Muscle of leg (tissue), 16 donors: ENCODE measurements at places on chromosomes 16 and 17. TPM values are rescaled to one million over a fixed set of nuclear protein-coding genes. Genes with fewer than 3 reads are reported as not detected.

SLC4A1 gene
- total RNA-seq = 6.2 TPM

GRCh38 chr16:51034481-51035109 lies 116.5 kb downstream of the SALL1 start:
- peak; percentile 37 for DNase-seq

DNA sequence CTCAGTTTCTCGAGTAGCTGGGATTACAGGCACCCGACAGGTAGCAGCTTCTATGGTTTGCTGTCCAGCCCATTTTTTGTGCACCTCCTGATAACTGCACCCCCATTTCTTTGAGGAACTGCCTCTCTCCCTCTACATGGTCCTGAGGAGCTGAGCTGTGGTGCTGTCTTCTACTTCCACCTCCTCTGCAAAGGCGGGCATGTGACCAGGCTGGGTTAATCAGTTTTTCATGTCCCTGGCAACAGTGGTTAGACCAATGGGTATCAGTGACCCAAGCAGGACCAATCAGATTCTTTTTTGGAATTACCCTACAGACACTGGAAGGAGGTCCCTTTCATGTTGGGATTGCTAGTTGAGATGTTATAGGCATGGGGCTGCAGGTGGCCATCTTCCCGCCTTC lies 41.3 kb downstream of the TBX21 start:
- no peak for DNase-seq

WDR45B gene
- total RNA-seq = 51.9 TPM

- no peak for DNase-seq
Measured at GRCh38 chr17:81332914-81333528, 37.9 kb upstream of the SLC38A10 start.

CCL16 gene
- total RNA-seq = 0.22 TPM

GP1BA gene
- total RNA-seq = 0.04 TPM

- no peak for DNase-seq
Measured at GRCh38 chr17:73313526-73314127, 1.8 kb upstream of the CDC42EP4 start.

GRCh38 chr17:55332296-55333041 lies 67.7 kb downstream of the HLF start:
- DNase-seq = no peak

DNA sequence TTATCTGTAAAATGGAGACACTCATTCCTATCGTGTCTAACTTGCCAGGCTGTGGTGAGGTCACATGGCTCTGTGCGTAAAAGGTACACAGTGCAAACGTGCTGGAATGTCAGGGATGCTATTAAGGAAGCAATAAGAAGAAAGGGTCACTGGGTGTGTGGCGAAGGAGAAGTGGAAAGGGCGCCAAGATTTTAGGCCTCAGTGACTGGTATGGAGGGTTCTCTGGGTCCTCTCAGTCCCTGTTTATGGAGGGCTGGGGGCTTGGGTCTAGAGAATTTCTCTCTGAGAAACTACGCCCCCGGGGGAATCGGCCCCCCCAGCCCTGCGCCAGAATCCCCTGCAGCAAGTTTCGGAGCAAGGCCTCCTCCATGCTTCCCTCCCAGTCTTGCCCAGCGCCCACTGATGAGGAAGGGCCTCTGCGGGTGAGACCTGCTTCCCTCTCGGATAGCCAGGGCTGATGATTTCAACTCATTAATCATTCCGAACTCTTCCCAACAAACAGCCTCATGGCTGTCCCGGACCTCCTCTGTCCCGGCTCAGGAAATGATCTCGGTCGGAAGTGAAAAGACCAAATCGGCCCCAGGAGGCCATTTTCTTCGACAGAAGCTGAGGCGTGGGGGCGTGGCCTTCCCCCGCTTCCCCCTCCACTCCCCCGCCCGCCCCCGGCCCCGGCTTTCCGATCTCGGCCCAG lies 1.2 kb upstream of the HEXIM1 start:
- peak; percentile 97 for DNase-seq

DNA sequence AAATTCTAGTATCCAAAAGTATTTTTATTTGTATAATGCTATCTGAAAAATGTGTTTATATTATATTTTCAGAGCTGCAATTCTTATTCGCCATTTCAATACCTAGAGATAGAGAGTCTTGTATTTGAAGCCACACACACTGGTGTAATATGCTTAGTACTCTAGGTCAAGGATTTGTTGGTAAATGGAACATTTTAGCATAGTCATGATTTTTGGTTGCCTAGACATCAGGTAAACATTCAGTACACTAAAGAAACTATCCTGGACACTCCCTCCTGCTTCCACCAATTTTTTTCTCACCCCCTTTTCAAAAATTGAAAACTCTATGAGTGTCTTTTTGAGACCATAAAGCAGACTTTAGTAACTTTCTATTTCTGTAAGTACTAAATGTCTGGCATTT lies 20.8 kb downstream of the ABHD15 start:
- no peak for DNase-seq

CMIP gene
- 5.5 TPM for total RNA-seq

DNA sequence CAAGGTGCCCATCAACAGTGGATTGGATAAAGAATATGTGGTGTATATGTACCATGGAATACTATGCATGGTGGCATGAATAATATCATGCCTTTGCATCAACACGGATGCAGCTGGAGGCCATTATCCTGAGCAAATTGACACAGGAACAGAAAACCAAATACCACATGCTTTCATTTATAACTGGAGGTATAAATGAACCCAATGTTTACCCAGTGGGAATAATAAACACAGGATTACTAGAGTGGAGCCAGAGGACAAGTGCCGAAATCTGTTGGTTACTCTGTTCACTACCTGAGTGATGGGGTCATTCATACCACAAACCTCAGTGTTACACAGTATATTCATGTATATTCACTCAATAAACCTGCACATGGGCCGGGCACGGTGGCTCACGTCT lies 125.2 kb downstream of the CDH11 start:
- no peak for DNase-seq

DNA sequence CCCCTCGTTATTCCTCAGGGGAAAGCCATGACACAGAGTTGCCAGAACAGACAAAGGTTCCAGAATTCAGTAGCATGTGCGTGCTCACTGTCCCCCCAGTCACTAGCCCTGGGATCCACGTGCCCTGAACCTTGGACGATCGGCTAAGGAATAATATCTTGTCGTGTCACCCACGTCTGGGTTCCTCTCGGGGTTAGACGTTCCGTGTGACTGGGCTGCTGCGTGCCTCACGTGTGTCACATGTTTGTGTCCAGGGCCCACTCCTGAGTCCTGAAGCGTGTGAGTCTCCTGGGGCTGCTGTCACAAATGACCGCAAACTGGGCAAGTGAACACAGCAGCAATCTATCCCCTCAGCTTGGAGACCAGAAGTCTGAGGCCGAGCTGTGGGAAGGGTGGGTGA lies 12.4 kb upstream of the ZNF469 start:
- DNase-seq = no peak

GRCh38 chr17:63378411-63379375 lies 67.4 kb downstream of the CYB561 start:
- DNase-seq = no peak

CFAP97D1 gene
- total RNA-seq = under 0.01 TPM

DNA sequence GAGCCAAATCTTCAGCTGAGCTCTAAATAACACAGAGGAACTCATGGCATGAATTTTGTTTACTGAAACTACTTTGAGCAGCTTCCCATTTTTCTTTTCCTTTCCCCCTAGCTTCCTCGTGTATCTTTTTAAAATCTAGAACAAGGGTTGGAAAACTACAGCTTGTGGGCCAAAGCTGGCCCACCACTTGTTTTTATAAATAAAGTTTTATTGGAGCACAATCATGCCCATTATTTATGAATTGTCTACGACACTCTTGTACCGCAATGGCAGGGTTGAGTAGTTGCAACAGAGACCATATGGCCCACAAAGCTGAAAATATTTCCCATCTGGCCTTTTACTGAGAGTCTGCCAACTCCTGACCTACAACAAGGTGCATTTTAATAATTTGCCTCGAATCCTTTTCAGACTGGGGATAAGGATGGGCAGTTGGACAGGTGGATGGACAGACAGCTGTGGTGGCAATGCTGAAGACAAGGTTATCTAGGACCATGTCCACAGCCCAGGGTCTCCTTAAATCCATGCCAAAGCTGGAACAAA lies 87.7 kb downstream of the RMI2 start:
- no peak for DNase-seq

DNA sequence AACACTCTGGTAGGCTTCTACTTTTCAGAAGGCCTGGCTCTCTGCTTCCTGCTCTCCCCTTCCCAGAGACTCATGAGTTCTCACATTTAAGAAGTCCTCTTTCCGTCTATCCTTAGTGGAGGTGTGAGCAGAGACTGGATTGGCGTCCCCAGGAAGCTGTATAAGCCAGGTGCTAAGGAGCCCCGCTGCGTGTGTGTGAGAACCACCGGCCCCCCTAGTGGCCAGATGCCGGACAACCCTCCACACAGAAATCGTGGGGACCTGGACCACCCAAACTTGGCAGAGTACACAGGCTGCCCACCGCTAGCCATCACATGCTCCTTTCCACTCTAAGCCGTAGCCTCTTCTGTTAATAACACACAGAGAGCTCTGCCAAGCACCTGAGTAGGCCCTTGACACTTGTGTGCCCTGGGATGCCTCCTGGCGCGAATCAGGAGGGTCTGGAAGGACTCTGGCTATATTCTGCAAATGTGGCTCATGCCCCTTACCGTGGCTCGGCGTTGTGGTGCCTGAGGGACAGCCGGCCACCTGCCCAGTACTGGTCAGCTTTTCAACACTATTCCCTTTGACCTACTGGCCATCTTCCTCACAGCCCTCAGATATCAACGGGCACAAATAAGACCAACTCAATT lies 13.9 kb downstream of the CYB5D2 start:
- no peak for DNase-seq

DNA sequence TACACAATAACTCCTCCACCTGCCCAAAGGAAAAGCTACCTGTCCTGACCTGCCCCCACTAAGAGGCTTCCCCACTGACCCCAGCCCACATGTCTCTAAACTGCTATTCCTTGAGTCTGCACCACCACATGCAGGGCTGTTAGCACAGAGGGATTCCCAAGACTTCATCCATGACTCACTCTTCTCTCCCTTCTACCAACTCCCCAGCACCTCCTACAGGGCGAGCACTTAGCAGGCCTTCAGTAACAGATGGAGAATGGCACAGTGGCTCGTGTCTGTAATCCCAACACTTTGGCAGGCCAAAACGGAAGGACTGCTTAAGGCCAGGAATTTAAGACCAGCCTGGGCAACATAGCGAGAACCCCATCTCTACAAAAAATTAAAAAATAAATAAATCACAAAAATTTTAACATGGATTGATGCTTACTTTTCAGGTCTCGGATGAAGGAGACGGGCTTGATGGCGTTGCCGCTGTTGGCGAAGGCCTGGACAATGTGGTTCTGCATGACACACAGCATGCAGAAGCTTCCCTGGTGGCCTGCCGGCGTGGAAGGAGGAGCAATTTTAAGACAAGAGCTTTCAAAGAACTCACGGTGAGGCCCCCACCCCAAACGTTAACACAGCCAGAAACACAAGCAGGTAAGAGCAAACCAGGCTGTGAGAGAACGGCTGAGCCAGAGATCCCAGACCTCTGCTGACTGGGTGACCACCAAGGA lies 12.0 kb downstream of the USP36 start:
- no peak for DNase-seq

SLC5A11 gene
- total RNA-seq = 0.04 TPM

LCAT gene
- total RNA-seq = 12.5 TPM

DNA sequence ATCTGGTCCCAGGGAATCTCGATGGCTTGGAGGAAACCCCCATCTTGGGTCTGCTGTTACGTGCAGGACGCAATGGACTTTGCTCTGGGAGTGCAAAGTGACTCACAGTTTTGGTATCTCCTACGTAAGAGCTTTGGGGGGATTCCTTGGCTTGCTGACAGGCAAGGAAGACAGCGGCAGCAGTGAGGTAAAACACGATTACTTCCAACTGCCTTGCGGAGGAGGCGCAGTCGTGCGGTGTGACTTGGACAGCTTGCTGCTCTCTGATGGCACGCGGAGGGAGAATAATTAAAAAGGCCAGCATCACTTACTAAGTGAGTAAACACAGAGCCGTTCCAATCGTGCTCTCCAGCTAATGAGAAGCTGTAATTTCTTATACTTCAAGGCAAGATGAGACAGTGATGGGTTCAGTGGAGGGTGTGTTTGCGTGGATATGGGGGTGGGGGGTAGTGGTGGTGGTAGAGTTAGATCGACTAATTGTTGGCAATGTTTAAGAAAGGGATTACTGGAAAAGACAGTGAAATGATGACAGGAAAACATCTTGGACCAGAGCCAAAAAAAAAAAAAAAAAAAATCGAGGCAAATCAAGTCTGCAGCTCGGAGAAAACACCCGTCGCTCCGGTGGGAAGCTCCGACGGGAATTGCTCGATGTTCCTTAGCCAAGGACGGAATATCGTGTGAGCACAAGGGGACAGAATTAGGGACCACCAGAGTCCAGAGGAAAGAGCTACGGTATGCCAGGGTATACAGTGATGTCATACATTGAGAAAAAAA lies 184.8 kb upstream of the ZFHX3 start:
- DNase-seq = peak; percentile 90

DNA sequence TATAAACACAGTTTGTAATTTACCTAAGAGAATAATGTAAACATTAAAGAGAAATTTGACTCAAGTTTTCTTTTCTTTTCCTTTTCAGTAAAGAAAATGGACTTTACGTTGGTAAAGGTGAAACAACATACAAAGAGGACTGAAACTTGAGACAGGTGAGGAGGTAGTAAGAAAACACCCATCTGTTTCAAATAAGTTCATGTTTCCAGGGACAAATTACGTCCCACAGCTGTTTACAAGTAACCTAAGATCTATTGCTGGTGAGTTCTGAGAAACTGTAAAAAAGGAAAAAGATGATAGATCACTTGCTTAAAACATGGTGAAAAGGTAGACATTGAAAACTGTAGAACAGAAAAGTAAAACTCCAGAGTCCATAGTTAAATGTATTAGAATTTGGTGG lies 4.8 kb upstream of the ABCA5 start:
- no peak for DNase-seq

DHRS7C gene
- 143 TPM for total RNA-seq

- peak; percentile 74 for DNase-seq
Measured at GRCh38 chr17:82384730-82385481, 13.3 kb downstream of the UTS2R start.

DNA sequence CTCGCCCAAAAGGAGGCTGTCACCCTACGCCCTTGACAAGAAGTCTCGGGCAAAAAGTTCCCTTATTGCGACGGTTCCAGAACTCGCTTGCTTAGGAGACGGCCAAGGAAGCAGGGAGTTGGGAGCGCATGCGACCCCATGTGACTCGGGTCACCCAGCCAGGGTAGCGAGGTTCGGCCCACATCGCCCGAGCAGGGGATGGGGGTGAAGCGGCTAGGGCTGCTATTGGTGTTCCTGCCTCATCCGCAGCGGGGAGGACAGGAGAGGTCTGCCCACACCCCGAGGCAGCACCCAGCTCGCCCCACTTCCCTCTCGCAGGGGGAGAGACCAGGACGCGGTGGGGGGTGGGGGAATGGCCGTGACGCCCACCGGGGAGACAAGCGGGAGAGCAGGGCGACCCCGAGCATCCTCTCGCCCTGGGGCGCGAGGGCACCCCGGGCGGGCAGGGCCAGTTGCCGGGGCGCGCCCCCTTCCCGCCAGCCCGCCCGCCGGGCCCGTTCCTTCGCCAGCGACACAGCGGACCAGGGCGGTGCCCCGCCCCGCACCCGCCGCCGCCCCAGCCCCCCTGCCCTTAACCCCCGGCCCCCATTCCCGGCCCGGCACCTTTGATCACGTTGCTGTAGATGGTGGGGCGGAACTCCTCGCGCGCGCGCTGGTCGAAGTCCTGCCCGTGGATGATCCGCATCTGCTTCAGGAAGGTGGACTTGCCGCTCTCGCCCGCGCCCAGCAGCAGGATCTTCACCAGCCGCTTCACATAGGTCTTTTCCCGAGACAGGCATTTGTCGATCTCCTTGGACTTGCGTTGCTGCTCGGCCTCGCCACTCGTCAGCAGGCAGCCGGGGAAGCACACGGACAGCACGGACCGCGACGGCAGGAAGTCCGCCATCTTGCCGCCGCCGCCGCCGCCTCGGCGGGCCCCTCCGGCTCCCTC lies 567 bp downstream of the GNA13 start:
- DNase-seq = peak; percentile 77

ABCC12 gene
- 0.22 TPM for total RNA-seq
